ENCODE measurements at places on chromosomes 1 and 21. TPM values are rescaled to one million over a fixed set of nuclear protein-coding genes. Genes with fewer than 3 reads are reported as not detected.

Gene FCRL2
- 0.33 TPM for total RNA-seq

Gene LRRC52
- not detected for total RNA-seq

Gene DNALI1
- total RNA-seq: 1.3 TPM

Gene LMNA
- total RNA-seq: 51.6 TPM

Gene ODF2L
- 38.8 TPM for total RNA-seq

Gene C4BPA
- 0.09 TPM for total RNA-seq

Gene SLAMF9
- total RNA-seq: 0.09 TPM

Gene RGS5
- total RNA-seq: 9.2 TPM

Gene PLA2G2F
- total RNA-seq: 0.47 TPM

Gene FOXD3
- total RNA-seq: 0.05 TPM

Gene SLC16A4
- total RNA-seq: 0.71 TPM

Gene STX12
- total RNA-seq: 16.6 TPM

Gene VHLL
- total RNA-seq: not detected

Gene LAX1
- 12.5 TPM for total RNA-seq

Gene NPR1
- total RNA-seq: 2.5 TPM

Gene LCE1D
- not detected for total RNA-seq

Gene RHBG
- 0.05 TPM for total RNA-seq

Gene TNFSF4
- 3.7 TPM for total RNA-seq

Gene ADAMTS5
- 0.52 TPM for total RNA-seq

Gene BRDT
- under 0.01 TPM for total RNA-seq

Gene TMEM240
- total RNA-seq: 0.42 TPM

Gene PANK4
- total RNA-seq: 21.6 TPM

GRCh38 chr1:22597996-22598395, 34.7 kb downstream of the EPHA8 start:
- no peaks in the 10 kb centered on the region for H3K36me3 ChIP-seq
- H3K4me1 ChIP-seq: no peaks in the 10 kb centered on the region
- no peak for DNase-seq
- no peak overlapping the region for H3K4me3 ChIP-seq

DNA sequence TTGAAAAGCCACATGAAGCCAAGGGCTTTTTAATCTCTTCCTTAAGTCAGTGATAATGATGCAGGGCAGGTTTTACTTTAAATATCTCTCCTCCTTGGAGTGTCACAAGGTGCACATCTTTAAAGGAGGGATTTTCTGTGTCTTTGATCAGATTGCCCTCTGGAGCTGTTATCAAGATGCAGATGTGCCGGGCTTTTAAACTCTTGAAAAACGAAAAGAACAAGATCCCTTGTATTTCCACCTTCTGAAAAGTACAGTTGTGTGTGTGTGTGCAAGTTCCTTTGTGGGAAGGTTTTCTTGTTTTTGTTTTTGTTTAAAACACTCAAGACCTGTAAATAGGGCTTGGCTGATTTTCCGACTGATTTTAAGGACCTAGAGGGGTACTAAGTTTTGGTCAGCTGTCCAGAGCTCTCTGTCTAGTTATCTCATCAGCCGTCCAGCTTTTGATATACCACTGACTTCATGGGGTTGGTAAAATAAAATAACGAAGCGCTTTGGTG, 1.6 kb downstream of the MARK1 start:
- no peak overlapping the region for H3K27ac ChIP-seq
- H3K27me3 ChIP-seq: peaks cover 33% of the 10 kb centered on the region
- DNase-seq: no peak
- H3K4me1 ChIP-seq: peaks cover 8% of the 10 kb centered on the region
- no peaks in the 10 kb centered on the region for H3K36me3 ChIP-seq
- H3K4me3 ChIP-seq: no peak overlapping the region

GRCh38 chr1:184947497-184948256, 26.6 kb downstream of the NIBAN1 start:
- no peaks in the 10 kb centered on the region for H3K36me3 ChIP-seq
- H3K4me1 ChIP-seq: no peaks in the 10 kb centered on the region
- H3K4me3 ChIP-seq: no peak overlapping the region
- no peaks in the 10 kb centered on the region for H3K27me3 ChIP-seq
- no peak for DNase-seq
- no peak overlapping the region for H3K27ac ChIP-seq

GRCh38 chr1:27864264-27864895, 8.0 kb upstream of the THEMIS2 start:
- H3K27ac ChIP-seq: peak overlapping the region; percentile 32
- H3K36me3 ChIP-seq: no peaks in the 10 kb centered on the region
- peaks cover 6% of the 10 kb centered on the region for H3K4me1 ChIP-seq
- no peak overlapping the region for H3K4me3 ChIP-seq
- H3K27me3 ChIP-seq: no peaks in the 10 kb centered on the region
- no peak for DNase-seq

- no peaks in the 10 kb centered on the region for H3K36me3 ChIP-seq
- DNase-seq: no peak
- no peaks in the 10 kb centered on the region for H3K4me1 ChIP-seq
- H3K27ac ChIP-seq: no peak overlapping the region
- no peak overlapping the region for H3K4me3 ChIP-seq
These were observed 1271.5 kb upstream of the PRMT6 start for GRCh38 chr1:105785021-105785420.

GRCh38 chr21:43717967-43718871, 710 bp upstream of the PDXK start:
- H3K36me3 ChIP-seq: no peaks in the 10 kb centered on the region
- peaks cover 8% of the 10 kb centered on the region for H3K4me1 ChIP-seq
- H3K27me3 ChIP-seq: peaks cover 14% of the 10 kb centered on the region
- DNase-seq: no peak
- H3K27ac ChIP-seq: no peak overlapping the region
- peak overlapping the region; percentile 13 for H3K4me3 ChIP-seq

DNA sequence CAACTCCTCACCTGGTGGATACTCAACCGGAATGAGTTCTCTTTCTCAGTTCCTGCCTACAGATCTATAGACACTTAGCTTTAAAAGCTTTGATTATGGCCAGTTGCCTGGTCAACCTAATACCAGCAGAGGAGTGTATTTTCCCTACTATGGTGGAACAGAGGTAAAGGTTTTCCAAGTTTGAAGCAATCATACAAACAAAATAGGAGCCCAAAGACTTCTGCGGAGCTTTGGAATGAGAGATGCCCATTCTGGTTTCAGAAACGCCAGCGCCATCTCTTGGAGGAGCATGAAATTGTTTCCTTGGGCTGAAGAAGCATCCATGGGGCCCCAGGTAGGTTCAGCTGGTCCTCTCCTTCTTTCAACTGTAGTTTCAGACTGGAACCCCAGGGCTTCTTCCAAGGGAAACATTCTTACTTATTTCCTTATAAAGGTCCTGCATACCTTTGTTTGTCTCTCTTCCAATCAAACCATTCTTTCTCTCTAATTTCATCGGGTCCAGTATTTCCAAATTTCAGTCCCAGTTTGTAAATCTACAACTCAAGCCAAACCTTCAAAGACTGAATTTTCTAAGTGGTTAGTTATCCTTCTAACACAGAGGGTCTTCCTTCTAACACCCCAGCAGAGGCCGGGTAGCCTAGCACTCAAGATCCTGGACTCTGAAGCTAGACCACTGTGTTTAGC, 95.9 kb downstream of the KCNJ15 start:
- H3K4me3 ChIP-seq: no peak overlapping the region
- DNase-seq: no peak
- H3K27ac ChIP-seq: no peak overlapping the region
- H3K27me3 ChIP-seq: peaks cover 4% of the 10 kb centered on the region

DNA sequence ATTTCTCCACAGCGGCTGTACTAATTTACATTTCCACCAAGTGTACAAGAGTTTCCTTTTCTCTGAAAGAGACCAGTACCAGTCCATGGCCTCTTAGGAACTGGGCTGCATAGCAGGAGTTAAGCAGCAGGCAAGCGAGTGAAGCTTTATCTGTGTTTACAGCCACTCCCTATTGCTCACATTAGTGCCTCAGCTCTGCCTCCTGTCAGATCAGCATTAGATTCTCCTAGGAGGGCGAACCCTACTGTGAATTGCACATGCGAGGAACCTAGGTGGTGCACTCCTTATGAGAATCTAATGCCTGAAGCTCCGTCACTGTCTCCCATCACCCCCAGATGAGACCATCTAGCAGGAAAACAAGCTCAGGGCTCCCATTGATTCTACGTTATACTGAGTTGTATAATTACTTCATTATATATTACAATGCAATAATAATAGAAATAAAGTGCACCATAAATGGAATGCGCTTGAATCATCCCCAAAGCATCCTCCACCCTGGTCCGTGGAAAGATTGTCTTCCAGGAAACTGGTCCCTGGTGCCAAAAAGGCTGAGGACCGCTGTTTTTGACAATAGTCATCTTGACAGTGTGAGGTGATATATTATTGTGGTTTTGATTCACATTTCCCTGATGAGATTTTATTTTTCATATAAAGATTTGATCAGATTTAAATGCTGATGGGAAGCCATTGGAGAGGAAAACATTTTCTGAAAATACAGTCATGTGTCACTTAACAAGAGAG, 45.5 kb upstream of the MRPS6 start:
- no peak overlapping the region for H3K4me3 ChIP-seq
- DNase-seq: no peak
- H3K27ac ChIP-seq: no peak overlapping the region
- peaks cover 5% of the 10 kb centered on the region for H3K4me1 ChIP-seq

- no peaks in the 10 kb centered on the region for H3K4me1 ChIP-seq
- H3K27me3 ChIP-seq: no peaks in the 10 kb centered on the region
- no peak overlapping the region for H3K4me3 ChIP-seq
- no peaks in the 10 kb centered on the region for H3K36me3 ChIP-seq
- H3K27ac ChIP-seq: no peak overlapping the region
These were observed 22.1 kb upstream of the GADD45A start for GRCh38 chr1:67662884-67663283.

DNA sequence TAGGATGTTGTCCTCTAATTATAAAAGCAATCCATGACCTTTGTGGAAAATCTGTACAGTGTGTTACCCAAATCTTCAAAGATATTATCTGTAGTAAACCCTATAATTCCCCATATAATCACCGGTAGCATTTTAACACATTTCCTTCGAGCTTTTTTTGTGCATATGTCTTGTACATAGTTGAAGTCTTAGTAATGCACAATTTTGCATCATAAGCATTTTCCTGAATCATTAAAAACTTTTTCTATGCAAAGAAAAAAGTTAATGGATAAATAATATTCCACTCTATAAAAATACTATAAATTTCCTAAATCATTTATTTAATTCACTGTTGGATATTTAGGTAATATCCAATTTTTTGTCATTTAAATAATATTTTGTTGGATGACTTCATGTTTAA, 201.7 kb downstream of the RRAGC start:
- H3K4me3 ChIP-seq: no peak overlapping the region
- H3K4me1 ChIP-seq: no peaks in the 10 kb centered on the region
- H3K27ac ChIP-seq: no peak overlapping the region
- no peaks in the 10 kb centered on the region for H3K27me3 ChIP-seq
- DNase-seq: no peak

GRCh38 chr1:20698195-20698910, 19.5 kb downstream of the KIF17 start:
- H3K36me3 ChIP-seq: no peaks in the 10 kb centered on the region
- no peak for DNase-seq
- no peaks in the 10 kb centered on the region for H3K27me3 ChIP-seq
- no peak overlapping the region for H3K4me3 ChIP-seq

- H3K36me3 ChIP-seq: no peaks in the 10 kb centered on the region
- H3K27me3 ChIP-seq: no peaks in the 10 kb centered on the region
These were observed 12.7 kb downstream of the SSX2IP start for GRCh38 chr1:84677415-84678099.

DNA sequence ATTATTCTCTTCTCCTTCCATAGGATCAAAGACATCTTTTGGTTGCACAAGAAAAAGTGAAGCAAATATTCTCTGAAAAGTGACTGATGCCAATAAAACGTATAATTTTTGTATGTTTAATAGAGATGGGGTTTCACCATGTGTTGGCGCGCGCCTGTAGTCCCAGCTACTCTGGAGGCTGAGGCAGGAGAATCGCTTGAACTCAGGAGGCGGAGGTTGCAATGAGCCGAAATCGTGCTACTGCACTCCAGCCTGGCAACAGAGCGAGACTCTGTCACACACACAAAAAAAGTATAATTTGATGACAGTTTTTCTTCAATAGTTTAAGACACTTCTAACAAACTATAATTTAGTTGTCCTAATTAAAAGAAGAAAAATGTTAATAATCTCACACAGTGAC, 23.8 kb downstream of the ANP32E start:
- H3K4me1 ChIP-seq: peaks cover 4% of the 10 kb centered on the region
- H3K27me3 ChIP-seq: no peaks in the 10 kb centered on the region
- H3K27ac ChIP-seq: no peak overlapping the region
- H3K4me3 ChIP-seq: no peak overlapping the region
- H3K36me3 ChIP-seq: no peaks in the 10 kb centered on the region
- DNase-seq: no peak

DNA sequence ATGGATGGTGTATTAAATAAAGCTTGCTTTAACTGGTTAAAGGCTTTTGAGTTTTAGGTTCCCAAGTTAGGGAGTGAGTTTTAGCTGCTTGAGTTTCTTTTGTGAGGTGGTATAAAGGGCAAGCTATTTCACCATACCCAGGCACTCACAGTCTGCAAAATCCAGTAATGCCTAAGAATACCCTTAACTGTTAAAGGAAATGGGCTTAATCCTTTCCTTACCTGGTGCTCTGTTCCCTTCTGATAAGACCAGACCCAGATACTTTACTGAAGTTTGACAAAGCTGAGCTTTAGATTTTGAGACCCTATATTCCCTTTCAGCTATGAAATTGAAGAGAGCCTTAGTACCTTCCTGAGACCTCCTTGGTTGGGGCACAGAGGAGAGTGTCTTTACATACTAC, 30.3 kb downstream of the MSTO1 start:
- no peak for DNase-seq
- no peaks in the 10 kb centered on the region for H3K4me1 ChIP-seq
- no peak overlapping the region for H3K4me3 ChIP-seq
- no peaks in the 10 kb centered on the region for H3K27me3 ChIP-seq
- no peaks in the 10 kb centered on the region for H3K36me3 ChIP-seq

GRCh38 chr21:37233551-37234146, 33.5 kb downstream of the VPS26C start:
- peaks cover 3% of the 10 kb centered on the region for H3K4me1 ChIP-seq
- no peak overlapping the region for H3K27ac ChIP-seq
- no peak overlapping the region for H3K4me3 ChIP-seq

- no peak for DNase-seq
- no peak overlapping the region for H3K4me3 ChIP-seq
- no peak overlapping the region for H3K27ac ChIP-seq
- no peaks in the 10 kb centered on the region for H3K36me3 ChIP-seq
These were observed 3.5 kb downstream of the PLEKHG5 start for GRCh38 chr1:6487804-6488484.

- no peaks in the 10 kb centered on the region for H3K27me3 ChIP-seq
- H3K4me3 ChIP-seq: no peak overlapping the region
These were observed 57.8 kb downstream of the EPB41 start for GRCh38 chr1:28971980-28972771.

DNA sequence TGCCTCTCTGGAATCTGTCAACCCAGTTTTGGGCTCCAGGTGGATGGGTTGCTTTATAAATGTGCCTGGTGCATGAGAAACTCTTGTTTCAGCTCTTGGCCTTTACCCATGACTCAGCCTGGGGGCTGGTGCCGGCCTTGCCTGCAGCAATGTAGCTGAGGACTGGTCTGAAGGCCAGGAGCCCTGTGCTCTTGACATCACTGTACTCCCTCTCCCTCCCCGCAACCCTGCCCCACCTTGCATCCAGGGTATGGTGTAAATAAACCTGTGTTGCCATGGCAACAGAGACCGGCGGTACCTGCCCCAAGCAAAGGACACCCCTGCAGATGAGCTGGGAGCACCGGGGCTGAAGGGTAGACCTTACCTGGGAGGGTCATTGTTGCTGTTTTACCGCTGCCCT, 13.3 kb downstream of the FAM151A start:
- H3K27me3 ChIP-seq: no peaks in the 10 kb centered on the region
- no peak for DNase-seq
- H3K36me3 ChIP-seq: no peaks in the 10 kb centered on the region
- H3K4me3 ChIP-seq: no peak overlapping the region
- H3K4me1 ChIP-seq: peaks cover 15% of the 10 kb centered on the region
- no peak overlapping the region for H3K27ac ChIP-seq

All from thymus (tissue), 14 donors.